Activated CD4-positive, alpha-beta T cell treated with anti-CD3 and anti-CD28 coated beads, Interleukin-2, Interleukin-6, amounts not matched to agents 100 ng/mL and 50 ng/mL, durations not matched to agents 16 hours and 8 hours (primary cell): ENCODE measurements at places on chromosomes 1 and 21.

DNA sequence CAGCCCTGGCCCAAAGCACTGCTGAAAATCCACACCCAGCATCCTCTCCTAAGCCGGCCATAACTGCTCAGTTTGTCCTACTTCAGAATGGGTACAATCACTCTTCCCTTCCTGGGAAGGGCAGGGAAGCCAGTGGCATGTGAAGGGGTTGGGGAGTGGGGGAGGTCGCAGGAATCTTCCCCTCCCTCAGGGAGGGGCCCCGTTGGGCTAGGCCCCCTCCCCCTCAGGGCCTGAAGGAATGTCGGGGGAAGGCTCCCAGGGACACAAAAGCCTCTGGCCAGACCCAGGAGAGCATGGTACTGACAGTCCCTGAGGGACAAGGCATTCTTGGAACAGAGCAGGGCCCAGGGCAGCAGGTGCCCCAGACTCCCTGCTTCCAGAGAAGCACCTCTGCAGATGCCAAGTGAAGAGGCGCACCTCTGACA is 1.2 kb downstream of the ELOVL1 start:
- no peak for DNase-seq

GRCh38 chr1:222967466-222968240 is 152.8 kb downstream of the DISP1 start:
- no peak for DNase-seq

DNA sequence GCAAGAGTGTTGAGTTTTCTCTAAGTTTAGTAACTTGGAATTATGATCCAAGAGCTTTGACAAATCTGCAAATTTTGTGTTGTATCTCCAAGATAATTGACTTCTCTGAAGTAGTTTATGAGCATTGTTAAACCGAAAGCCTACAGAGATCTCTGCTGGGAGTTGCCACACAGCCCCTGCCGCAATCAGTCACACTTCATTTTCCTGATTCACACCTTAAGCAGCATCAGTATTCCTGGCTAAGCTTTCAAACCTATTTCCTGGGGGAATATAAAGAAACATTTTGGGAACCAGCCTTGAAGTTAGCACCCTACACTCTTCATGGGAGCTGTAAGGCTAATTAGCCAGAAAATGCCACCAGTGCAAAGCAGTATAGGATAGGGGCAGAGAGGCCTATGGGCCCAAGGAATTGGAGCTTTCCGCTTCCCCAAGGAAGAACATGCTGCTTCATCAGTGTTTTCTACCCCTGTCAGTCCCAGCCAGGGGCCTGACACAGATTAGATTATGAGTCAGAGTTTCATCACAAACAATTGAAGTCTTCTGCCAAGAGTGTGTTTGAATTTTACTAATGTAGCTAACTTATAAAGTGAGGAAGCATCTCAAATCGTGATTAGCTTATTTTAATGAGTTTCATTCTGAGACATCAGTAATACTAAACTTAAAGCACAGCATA is 23.2 kb upstream of the CACYBP start:
- DNase-seq: peak; percentile 49

GRCh38 chr1:192108161-192108560 is 50.1 kb upstream of the RGS18 start:
- no peak for DNase-seq

- DNase-seq: no peak
Measured at GRCh38 chr1:228648647-228649383, 86.5 kb upstream of the RHOU start.

GRCh38 chr21:40714536-40714935 is 132.4 kb downstream of the DSCAM start:
- DNase-seq: no peak

- DNase-seq: no peak
Measured at GRCh38 chr21:40011371-40011770, 144.1 kb downstream of the PCP4 start.
